Activated naive CD4-positive, alpha-beta T cell treated with anti-CD3 and anti-CD28 coated beads, Interleukin-2, amount 10 ng/mL, durations not matched to agents 7 days and 5 days (primary cell): ENCODE measurements at places on chromosomes 2 and 18.

GRCh38 chr2:72605836-72606442, 219.9 kb downstream of the EXOC6B start:
- DNase-seq, result no peak

DNA sequence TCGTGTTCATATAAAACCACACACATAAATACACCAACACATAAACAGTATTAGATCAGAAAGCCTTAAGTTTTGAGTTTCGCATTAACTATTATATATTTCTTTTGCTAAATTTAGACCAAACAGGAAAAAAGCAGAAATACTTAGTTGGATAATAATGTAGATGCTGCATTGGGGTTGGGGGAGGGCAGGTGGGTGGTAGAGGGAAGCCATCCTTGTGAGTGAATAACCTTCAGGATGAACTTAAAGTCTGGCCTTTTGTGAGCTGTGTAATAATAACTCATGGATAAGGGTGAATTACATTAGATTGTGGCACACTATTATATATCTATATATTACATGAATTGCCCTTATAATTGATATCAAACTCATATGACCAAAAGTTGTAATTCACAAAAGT, 174.7 kb downstream of the WDR7 start:
- DNase-seq, result no peak

- DNase-seq, result no peak
Measured at GRCh38 chr2:215540658-215541057, 104.8 kb upstream of the FN1 start.

GRCh38 chr2:51717312-51717711, 685.4 kb upstream of the NRXN1 start:
- no peak for DNase-seq

DNA sequence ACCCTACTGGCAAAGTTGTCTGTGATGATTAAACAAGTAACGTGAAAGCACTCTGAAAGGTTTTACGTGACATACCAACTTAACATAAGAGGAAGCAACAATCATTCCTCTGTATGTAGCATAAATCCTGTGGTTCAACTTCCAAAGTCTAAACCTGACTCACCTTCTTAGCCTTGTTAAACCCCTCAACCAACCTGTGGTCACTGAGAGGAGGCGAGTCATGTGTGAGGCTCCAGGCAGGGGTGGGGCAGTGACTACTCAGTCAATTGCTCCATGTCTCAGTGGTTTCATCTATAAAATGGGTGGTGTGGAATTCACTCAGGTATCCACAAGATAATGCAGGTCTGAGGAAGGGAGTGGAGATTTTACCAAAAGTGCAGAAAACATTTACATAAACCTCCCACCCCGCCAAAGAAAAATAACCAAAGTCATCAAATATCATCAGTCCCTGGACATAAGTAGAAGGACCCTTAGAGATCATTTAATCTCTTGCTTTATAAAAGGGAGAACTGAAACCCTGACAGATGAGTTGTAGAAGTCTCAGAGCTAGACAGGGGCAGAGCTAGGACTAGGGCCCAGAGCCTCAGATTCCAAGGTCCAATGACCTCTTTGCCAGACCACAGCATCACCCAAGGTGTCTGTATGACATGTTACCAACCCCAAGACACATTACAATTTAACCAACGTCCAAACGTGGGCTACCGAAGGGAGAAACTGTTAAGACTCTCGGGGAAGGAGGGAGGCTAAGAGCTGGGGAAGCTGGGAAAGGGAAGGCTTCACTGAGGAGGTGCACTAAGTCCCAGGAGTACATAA, 3.7 kb upstream of the PCBP1 start:
- DNase-seq, result peak; percentile 56

- DNase-seq, result no peak
Measured at GRCh38 chr18:60329131-60329530, 43.4 kb downstream of the MC4R start.

DNA sequence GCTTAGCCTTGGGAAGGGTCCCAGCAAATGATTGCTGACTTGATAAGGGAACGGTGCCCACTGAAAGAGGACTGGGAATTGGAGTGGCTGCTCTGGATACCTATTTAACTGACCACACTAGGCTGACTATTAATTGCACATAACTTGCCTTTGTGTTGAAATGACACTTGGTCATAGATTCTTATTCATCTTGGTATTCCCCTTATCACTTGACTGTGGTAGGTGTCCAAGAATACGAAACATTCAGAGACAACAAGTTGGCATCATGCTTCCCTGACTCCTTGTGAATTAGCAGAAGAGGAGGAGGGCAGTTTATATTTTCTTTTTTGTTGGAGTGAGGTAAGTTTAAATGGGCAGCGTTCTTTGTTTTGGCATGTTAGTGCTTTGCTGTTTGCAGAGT, 13.4 kb downstream of the FMNL2 start:
- no peak for DNase-seq

DNA sequence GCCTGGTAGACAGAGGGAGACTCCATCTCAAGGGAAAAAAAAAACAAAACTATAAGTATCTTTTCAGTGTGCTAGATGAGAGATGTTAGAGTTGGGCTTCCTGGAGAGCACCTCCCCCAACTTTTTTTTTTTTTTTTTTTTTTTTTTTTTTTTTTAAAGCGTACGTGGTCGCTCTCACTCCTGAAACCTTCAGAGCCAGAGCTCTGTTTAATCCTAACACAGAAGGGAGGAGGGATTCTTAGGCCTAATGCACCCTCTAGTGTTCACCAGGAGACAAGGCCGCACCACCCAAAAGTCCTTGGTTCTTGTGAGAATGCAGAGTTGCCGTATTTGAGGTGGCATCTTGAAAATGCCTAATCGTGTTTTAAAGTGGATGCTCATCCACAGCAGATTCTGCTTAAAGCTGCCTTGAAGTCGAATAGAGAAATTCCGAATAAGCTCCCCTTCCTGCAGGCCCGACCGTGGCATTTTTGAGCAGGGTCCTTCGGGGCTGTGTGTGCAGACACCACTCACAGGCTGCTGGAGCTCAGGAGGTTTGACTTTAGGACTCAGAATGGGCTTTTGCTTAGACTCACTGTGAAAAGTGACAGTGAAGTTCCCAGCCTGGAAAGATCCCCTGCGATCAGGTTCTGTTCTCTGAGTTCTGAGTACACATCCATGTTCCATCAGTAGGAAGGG, 252.6 kb downstream of the AGAP1 start:
- peak; percentile 64 for DNase-seq

- no peak for DNase-seq
Measured at GRCh38 chr2:42638080-42638784, 69.8 kb downstream of the MTA3 start.

DNA sequence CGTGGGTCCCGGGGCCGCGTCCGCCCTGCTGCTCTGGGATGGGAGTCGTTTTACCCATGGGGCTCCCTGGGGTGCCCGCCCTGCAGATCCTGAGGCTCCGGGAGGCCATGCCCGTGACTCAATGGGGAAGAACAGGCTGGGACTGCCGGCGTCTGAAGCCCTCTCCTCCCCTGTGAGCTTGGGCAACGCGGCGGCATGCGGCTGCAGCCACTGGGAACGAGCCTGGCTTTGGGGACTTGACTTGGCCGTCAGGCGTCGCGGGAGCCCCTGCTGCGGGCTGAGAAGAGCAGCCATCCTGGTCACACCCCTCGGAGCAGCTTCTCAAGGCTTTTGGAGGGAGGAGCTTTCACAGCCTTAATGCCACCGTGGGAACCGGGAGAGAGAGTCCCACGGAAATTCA, 126.9 kb upstream of the CTDP1 start:
- DNase-seq, result peak; percentile 10

GRCh38 chr18:31554776-31555175, 36.9 kb upstream of the TTR start:
- DNase-seq, result no peak

DNA sequence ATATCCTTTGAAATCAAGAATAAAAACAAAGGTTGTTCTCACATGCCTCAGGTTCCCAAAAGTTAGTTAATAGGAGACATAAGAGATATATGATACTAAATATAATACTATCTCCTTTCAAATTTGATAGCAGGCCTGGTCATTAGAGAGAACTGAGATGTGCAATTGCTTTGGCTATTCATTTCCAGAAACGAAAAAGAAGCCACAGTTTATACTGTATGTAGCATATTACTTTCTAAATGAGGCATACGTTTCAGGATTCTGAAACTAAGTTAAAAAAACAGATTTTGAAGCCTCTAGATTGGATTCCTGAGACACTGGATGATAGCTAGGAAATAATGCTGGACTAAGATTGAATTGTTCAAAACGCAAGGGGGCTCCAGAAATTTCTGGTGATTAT, 7.1 kb downstream of the PPP1R1C start:
- no peak for DNase-seq

DNA sequence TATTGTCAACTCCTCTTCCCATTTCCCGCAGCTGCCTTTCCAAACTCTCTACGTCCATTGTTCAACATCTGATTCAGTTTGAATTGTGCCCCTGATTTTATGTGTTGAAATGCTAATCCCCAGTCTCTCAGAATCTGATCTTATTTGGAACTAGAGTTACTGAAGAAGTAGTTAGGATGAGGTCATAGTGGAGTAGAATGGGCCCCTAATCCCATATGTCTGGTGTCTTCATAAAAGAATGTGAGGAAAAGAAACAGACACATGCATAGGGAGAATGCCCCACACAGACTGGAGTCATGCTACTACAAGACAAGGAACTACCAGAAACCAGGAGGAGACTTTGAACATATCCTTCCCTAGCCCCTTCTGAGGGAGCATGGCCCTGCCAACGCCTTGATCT, 99.2 kb downstream of the LRP1B start:
- DNase-seq, result no peak
